ENCODE measurements at places on chromosomes 1 and 21.

DNA sequence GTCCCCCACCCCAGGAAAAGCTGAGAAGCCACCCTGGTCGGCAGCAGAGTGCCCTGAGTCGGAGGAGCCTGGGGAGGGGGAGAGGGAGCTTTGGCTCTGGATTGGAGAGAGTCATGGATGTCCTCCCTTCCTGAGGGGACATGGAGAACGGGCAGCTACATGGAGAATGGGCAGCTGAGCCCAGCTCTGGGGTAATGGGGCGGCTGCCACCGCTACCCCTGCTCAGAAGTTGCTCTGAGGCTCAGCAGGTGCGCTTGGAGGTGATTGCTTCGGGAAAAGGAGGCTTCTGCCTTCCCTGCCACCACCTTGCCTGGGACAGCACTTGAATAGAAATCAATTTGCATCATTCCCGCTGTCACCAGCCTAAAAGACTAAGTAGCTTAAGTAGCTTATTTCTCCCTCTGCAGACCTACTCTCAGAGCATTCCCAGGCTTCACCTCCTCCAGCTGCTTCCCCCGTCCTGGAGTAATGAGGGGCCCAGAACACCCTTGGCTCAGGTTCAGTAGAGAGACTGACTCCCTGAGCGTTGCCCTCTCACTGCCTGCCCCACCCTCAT is 8.3 kb downstream of the DISP3 start:
- no peak for DNase-seq

GRCh38 chr1:221778535-221779142 is 36.8 kb upstream of the DUSP10 start:
- DNase-seq = peak; percentile 62

DNA sequence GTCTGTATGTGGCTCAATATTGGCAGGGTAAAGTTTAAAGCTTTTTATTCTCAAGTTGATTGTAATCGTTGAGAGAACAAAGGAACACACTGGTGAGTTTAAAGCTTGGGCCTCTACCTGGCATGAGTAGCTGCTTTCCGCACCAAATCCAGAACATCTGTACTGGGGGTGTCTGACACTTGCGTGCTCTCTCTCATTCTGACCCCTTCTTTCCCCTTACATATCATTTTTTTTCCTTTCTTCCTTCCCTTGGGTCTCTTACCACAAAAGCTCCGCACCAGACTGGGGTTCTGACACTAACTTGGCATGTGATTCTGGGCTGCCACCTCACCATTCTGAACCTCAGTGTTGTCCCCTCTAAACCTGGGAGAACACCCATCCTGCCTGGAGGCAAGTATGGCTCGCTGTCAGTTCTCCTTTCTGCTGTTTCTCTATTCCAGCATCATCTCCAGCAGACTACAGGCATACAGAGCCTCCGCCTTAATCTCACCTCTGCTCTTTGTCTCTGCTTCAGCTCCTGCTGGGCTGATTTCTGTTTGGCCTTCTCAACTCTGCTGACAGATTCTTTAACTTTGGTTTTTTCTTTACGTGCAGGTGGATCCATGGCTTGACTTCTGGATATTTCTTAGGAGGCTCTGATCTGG is 859 bp upstream of the ERMAP start:
- no peak for DNase-seq

- DNase-seq = no peak
Observed at GRCh38 chr1:203360547-203361185, 9.7 kb upstream of the FMOD start.

DNA sequence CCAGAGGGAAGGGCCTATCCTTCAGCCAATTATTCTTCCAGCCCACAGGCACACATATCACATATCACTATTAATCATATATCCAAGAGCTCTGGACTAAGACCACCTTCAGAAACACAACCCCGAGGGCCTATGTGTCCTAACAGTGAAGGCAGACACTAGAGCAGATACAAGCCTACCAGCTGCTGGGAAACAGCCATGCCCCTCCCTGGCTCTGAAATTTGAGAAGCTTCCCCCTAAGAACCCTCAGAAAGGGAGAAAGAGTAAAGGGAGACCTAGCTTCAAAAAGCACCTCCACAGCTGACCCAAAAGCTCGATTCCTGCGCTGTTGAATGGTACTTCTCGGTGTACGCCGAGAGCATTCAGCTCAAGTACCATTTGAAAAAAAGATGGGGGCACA is 17.4 kb downstream of the CNN3 start:
- no peak for DNase-seq

DNA sequence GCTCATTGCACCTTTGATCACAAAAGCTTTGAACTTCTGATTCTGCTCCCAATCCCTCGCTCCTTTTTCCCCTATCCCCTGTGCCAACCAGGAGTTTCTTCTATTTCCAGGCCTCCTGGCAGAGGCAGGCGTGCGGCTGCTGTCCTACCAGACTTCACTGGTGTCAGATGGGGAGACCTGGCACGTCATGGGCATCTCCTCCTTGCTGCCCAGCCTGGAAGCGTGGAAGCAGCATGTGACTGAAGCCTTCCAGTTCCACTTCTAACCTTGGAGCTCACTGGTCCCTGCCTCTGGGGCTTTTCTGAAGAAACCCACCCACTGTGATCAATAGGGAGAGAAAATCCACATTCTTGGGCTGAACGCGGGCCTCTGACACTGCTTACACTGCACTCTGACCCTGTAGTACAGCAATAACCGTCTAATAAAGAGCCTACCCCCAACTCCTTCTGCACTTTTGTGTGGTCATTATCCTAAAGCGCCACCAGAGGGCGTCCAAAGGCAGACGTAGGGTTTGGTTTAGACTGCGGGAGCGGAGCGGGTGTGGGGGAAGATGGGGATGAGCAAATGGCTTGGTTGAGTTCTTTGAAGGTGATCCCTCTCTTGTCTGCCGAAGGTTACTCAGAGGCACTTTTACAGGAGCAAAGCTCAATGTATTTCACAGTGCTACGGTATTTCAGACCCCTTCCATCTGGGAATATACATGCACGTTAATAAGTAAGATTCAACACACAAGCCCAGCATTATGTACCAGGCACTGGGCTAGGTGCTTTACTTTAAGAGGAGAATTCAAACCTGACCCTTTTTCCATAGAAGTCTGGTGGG is 24.7 kb downstream of the HMGCS2 start:
- DNase-seq = peak; percentile 35

DNA sequence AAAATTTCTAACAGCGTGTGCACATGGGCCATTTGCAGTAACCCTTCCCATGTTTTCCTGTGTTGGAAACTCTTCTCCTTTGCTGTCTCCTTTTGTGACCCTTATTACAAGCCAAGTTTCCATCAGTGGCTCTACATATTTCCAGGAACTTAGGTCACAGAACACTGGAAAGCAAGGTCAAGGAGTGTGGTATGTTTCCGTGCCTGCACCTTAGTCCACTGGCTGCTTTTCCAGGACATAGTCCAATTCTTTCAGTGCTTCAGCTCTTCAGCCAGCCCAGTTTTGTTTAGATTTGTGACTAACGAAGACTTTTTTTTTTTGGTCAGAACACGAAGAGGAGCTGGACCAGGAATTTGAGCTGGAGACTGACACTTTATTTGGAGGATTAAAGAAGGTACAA is 33.8 kb downstream of the HHAT start:
- DNase-seq = no peak
